NCI-H510A (cell line): ENCODE measurements at places on chromosomes 7 and 10.

- DNase-seq: no peak
Observed at GRCh38 chr10:121680879-121681655, 82.8 kb upstream of the FGFR2 start.

- no peak for DNase-seq
Observed at GRCh38 chr10:46226232-46226631, 60.6 kb upstream of the ANTXRL start.

- no peak for DNase-seq
Observed at GRCh38 chr10:70782086-70782745, 3.0 kb downstream of the TBATA start.

DNA sequence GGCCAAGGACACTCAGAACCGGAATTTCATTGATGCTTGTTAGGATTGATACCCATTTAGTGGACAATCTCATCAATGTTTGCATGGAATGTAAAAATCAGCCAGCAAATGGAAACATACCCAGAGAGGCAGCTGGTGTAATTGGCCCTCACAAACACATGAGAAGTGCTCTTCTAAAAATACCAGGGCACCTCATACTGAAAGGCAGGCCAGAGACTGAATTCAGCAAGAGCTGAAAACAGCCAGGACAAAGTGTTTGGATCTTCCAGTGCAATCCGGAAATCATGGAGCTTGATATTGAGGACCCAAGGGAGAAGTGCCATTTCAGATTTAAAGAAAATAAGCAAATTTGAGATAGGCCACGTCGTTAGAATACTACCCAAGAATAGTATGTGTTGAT, 498.6 kb downstream of the GALNT17 start:
- DNase-seq: no peak

GRCh38 chr10:87753995-87754866, 63.8 kb downstream of the ATAD1 start:
- DNase-seq: no peak

- DNase-seq: no peak
Observed at GRCh38 chr10:79310200-79310865, 36.9 kb upstream of the PPIF start.

GRCh38 chr7:98211221-98211675, at the start of gene BHLHA15:
BHLHA15 (plus strand) TSS chr7:98211439; CDS start chr7:98212310, 871 bp downstream.
- DNase-seq: peak; percentile 45

GRCh38 chr10:46559231-46559671, 2.8 kb upstream of the GPRIN2 start:
- no peak for DNase-seq

DNA sequence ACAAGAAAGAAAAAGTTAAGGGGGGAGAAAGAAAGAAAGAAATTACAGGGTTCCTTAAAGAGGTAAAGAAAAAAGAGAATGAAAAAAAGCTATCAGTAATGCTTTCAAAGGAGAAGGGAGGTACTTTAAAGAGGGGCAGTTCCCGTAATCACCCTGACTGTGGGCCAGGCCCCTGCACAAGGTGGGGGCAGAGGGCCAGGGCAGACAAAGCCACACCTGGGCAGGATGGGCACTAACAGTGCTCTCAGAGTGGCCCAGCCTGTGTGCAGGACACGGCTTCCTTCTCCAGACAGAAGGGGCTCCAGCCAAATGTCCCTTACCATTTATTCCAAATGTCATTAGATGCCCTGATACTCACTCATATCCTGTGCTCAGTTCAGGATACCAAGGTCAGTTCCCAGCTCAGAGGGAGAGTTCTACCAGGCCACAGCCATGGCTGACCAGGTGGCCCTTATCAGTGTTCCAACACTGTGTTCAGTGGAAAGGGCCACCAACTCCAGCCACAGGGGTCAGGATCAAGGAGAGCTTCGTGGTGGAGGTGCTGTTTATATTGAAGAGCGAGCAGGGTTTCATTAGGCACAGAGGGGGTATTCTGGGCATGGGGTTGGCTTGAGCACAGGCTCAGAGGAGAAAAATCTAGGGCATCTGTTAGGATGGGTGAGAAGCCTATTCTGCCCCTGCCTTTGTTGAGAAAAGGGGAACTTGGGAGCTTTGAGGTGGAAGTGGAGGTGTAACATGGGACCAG, 29.9 kb downstream of the DPCD start:
- no peak for DNase-seq

DNA sequence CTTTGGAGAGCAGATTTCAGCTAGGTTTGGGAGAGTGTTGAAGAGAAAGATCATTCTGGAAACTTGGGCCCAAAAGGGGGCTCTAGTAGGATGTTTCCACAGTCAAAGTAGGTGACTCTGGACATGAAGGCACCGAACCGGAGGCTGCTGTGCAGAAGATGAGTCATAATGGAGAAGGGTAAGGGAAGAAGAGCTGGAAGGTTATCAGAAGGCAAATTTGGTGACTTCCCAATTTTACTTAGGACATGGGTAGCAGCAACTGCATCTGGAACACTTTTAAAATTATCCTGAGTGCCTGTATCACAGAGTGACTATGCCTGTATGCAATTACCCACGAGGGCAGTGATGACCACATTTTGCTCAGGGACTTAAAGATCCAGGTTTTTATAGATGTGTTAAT, 38.8 kb downstream of the PIK3AP1 start:
- DNase-seq: no peak

DNA sequence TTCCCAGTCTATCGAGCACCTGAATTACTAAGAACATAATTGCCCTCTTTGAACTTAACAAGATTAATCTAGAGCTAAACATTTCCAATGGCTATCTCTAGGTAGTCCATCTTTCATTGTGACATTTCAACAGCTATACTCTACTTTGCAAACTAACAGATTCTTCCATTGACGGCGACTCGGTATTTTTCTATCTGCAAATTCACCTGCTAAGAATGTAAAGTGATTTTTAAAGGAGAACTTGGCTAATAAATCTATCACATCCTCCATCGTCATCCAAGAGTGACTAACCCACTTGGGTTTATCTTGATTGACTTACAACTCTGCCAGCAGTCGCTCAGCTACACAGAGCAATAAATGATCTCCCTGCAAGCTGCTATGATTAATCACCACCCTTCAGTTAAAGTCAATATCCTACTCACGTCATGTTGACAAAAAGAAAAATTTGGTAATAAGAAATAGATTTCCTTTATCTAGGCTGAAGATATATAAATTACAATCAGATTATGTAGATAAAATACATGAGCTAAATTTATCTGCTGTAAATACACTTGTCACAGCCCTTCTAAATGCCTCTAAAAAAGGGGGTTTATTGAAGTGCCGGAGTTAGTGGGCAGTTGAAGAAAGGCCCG, 99.5 kb downstream of the SFMBT2 start:
- DNase-seq: no peak

DNA sequence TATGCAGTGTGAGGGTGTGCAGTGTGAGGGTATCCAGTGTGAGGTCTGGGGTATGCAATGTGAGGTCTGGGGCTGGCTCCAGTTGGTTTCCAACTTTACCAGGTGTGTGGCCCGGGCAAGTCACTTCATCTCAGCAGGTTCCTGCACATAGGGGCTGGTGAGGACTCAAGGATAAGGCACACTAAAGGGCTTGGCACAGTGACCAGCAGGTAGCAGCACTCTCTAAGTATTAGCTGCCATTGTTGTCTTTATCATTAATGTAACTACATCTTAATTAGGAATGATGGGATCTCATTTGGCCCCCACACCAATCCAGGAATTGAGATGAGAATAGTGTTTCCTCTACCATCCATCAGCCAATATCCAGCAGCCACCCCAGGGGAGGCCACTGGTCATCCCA, 117.3 kb downstream of the KCNMA1 start:
- no peak for DNase-seq

DNA sequence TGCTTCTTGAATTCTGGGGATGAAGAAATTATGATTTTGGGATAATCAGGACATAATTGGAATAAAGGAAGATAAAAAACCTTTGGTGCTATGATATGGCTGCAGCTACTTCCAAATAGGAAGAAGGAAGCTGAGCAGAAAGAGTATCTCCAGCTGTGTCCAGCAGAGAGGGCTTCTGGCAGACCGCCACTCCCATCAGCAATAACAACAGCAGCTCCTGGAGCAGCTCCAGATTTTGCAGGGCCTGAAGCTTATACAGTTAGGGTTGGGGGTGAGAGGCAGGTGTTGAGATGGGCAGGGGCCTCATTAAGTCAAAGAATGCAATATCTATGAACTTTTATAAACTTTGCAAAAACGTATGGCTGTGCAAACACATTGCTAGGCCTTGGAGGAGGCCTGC, 62.3 kb downstream of the C10orf120 start:
- DNase-seq: no peak

DNA sequence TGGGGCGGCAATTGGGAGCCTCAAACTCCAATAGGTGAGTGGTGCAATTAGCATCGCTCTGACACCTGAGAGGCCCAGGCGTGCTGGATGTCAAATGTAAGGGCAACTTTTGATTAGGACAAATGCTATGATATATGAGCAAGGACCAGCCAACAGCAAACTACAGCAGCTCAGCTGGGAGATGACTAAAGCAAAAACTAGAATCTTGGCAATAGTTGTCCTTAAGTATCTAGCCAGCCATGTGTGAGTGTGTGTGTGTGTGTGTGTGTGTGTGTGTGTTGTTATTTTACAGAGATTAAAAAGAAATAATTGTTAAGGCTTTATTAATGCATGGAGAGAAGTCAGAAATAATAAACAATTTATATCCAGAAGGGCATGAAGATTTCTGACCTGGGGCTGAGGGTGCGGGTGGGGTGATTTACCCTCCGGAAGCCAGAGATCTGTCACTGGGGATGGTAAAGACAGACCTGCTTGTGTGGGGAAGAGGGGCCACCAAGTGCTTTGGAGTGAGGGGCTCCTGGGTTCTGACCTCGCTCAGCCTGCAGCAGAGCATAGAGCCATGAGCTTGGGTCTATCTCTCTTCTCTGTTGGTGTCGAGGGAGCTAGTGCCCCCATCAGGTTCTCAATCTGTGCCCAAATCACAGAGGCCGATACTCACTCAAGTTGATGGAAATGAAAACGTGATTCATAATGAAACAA, 77.3 kb downstream of the EMX2 start:
- DNase-seq: no peak

DNA sequence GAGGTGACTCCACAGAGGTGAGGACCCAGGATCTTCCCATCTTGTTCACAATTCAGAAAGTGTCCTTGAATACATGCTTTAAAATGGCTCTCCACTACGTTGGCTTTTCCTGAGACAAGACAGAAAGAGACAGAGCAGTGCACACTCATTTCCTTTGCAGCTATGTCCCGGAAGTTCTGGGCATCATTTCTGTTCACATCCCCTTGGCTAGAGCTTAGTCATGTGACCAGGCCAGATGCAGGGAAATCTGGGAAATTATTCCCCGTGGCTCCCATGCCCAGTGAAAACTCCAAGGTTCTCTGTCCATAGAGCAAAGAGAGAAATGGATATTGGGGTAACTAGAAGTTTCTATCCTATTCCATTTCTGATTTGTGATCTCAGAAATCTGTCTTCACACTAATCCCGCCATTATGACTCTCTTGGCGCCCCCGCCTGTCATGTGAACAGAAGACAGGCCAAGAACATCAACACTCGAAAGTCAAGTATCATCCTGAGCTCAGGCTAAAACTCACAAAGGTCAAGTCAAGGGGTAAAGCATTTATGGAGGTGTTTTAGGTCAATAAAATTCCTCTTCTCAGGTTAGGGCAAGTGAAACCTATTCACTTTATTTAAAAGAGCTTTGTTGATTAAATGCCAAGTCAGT, 251.4 kb upstream of the HABP2 start:
- DNase-seq: no peak

- DNase-seq: no peak
Observed at GRCh38 chr10:132643709-132644526, 106.3 kb downstream of the INPP5A start.

DNA sequence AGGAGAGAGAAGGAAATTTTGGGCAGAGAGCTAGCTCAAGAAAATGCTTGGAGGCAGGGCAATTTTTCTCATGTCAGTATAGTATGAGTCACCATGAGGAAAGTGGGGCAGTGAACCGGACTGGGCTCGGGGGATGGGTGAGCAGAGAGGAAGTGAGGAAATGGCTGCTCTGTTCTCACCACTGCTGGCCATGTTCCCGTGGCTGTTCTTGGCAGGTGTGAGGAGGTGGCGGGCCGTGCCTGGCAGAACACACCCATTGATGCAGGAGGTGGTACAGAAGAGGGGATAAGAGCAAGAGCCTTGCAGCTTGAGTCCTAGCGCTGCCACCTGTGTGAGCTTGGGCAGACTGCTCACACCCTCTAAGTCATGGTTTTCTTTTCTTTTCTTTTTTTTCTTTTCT, 304.4 kb upstream of the LYZL1 start:
- DNase-seq: no peak

DNA sequence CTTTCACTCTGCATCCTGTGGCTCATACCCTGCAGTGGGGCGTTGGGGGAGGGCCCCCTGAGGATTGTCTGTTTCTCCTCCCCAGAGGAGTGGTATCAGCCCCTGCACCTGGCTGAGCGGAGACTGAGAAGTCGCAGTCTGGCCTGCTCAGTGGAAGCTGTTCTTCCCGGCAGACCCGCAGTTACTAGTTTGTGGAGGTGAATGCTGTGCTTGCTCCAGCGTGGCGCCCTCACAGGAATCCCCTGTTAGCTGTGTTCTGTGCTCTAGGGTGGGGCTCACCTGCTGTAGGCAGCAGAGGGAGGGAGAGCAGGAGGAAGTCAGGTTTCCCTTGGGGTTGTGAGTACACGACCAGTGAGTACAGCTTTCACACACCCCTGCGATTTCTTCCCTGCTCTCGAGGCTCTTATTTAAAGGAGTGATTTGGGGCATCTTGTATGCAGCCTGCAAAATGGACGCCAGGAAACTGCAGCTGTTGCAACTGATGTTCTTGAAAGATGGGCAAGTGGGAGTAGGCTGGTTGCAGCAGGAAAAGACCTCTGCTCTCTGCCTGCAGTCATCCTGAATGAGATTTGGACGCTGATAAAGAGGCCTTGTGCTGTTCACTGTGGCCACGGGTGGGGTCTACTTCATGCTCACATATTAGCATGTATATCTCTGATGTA, 66.4 kb downstream of the HK1 start:
- no peak for DNase-seq

DNA sequence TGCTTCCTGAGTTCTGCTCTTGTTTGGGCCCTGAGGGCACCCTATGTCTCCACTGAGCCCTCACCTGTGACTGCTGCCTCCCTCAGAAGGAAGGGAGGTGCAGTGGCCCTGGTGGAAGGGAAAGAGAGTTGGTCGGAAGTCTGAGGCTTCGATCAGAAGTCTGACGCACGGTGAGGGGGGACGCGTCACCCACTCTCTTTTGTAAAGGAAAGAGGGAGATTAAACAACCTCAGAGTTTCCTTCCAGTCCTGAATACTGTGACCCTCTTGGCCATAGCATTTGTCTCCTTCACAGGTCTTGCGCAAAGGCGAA, 31.4 kb upstream of the TRIM8 start:
- DNase-seq: no peak

DNA sequence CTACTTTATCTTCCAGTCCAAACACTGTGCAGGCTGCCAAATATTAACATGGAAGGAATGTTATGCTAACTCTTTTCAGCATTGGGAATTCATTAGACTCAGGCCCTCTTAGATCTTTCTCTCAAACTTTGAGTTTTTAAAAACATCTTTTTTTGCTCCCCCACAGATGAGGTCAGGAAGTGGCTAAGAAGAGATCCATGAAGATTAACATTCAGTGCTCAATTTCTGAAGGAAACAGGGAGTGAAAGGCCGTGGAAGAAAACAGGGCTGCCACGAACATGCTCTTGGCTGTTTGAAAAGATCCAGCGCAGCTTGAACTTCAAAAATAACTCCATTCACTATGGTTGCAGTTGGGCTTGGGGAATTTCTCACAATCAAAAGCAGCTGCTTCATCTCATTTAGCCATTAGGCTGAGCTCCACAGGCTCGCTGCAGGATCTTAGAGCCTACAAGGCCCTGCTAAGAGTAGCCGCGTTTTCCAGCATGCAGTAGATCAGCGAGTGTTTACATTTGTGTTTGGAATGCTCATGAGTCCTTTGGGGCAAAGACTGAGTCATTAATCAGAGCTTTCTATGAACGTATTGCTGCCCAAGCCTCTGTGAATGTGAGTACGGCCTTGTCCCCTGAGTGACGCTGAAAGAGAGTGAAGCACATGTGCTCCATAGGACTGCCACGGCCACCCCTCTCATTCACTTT, 41.2 kb upstream of the TNS3 start:
- no peak for DNase-seq
